Spinal cord (tissue), 10 donors: ENCODE measurements at places on chromosomes 2 and 18. TPM values are rescaled to one million over a fixed set of nuclear protein-coding genes. Genes with fewer than 3 reads are reported as not detected.

GRCh38 chr2:2901384-2902345 is 476.0 kb downstream of the EIPR1 start:
- no peaks in the 10 kb centered on the region for H3K27me3 ChIP-seq
- H3K36me3 ChIP-seq, result no peaks in the 10 kb centered on the region
- H3K27ac ChIP-seq, result no peak overlapping the region

DNA sequence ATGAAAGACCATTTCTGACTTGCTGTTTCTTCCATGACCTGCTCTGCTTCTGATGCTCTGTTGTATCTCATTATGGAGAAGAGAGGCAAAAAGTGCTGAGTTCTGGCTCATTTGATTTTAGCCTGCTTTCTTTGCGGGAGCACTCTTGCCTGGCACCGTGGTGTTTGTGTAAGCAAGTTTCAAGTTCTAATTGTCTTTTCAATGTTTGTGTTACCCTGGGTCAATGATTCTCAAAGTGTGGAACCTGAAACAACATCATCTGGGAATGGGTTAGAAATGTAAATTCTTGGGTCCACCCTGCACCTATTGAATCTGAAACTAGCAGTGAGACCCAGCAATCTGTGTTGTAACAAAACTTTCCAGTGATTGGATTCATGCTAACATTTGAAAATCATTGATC is 85.5 kb upstream of the STON1 start:
- H3K36me3 ChIP-seq, result no peaks in the 10 kb centered on the region
- no peaks in the 10 kb centered on the region for H3K4me1 ChIP-seq
- no peak for DNase-seq
- H3K27me3 ChIP-seq, result no peaks in the 10 kb centered on the region
- H3K4me3 ChIP-seq, result no peak overlapping the region

GRCh38 chr18:59707306-59707705 is 10.1 kb upstream of the CCBE1 start:
- H3K4me1 ChIP-seq, result no peaks in the 10 kb centered on the region
- no peak overlapping the region for H3K27ac ChIP-seq
- no peak for DNase-seq
- no peak overlapping the region for H3K4me3 ChIP-seq
- H3K36me3 ChIP-seq, result no peaks in the 10 kb centered on the region

DNA sequence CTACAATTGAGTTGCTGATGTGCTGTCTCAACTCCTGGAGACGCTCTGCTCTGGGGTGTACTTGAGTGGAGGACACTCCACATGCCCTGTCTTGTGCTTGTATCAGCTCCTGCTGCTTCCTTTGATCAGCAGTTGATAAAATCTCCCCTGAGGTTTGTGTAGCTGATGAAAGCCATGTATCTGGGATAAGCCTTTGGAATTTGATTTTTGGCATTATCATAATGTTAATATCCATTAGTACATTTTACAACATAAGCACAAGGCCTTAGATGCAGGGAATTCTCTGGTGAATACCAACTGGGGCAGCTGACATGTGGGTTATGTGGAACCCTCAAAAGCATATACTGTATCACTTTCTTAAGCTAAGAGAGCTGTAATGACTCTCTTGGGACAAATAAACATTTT is 222.7 kb upstream of the ITGA4 start:
- no peak overlapping the region for H3K4me3 ChIP-seq
- no peaks in the 10 kb centered on the region for H3K27me3 ChIP-seq
- no peak overlapping the region for H3K27ac ChIP-seq
- H3K36me3 ChIP-seq, result no peaks in the 10 kb centered on the region
- peak; percentile 24 for DNase-seq

DNA sequence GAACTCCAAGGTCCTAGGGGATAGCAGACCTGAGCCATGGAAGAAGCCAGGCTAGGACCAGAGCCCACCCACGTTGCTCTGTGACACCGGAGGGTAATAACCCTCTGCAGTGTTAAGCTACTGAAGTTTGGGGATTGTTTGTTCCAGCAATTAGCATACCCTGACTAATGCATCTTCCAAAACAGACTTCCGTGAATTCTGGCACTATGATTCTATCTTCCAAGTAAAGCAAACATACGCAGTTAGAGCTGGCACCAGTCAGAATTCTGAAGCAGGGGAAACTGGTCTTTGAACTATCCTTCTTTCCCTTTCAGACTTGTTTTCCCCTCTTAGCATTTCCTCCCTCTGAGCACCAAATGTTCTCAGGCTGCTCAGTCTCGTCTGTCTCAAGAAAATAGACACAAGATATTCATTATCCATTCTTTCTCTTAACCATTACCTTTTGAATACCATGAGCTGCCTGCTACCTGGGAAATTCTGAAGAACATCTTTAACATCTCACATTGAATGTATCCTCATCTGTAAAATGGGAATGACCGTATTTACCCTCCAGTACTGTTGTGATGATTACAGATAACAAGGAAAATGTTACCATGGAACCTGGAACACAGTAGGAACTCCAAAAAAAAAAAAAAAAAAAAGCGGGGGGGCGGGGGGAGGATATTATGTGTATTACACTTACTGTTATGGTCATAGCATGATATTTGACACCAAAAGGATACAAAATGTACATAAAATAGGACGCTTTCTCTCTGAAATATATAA is 108.2 kb downstream of the TCF4 start:
- no peaks in the 10 kb centered on the region for H3K36me3 ChIP-seq
- no peaks in the 10 kb centered on the region for H3K4me1 ChIP-seq
- no peak overlapping the region for H3K27ac ChIP-seq
- H3K27me3 ChIP-seq, result no peaks in the 10 kb centered on the region

DNA sequence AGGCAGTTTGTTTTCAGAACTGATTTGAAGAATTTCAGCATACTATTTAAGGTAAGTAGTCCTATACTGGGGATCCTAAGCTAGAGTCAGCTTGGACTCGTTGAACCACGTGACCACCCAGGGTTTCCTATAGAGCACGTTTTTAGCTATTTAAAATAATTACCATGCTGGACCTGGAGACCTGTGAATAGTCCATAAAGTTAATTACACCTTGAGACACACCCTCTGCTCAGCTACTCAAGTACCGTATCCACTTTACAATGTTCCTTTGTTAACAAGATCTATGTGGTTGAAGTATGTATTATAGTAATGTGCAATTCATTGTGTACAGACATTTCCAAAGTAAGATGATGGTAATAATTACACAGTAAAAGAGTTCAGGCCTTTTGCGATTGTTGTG is 67.6 kb downstream of the CRIM1 start:
- no peak overlapping the region for H3K4me3 ChIP-seq
- H3K27ac ChIP-seq, result no peak overlapping the region
- no peaks in the 10 kb centered on the region for H3K4me1 ChIP-seq

DNA sequence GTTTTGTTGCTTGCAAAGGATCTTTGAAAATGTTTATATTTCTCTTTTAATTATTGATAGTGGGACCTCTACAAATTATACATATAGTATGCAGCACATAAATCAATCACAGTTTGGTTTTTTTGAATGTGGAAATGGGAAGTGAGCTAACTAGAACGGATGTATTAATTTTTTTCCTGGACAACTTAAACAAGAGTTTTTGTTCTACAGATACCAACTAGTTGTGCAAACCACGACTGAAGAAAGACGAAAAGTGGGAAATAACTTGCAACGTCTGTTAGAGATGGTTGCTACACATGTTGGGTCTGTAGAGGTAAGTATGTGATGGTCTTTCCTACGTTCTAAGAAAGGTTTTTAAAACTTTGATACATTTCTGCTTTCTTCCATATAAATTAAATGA is 39.2 kb downstream of the NDC80 start:
- no peak overlapping the region for H3K27ac ChIP-seq
- no peak overlapping the region for H3K4me3 ChIP-seq
- H3K36me3 ChIP-seq, result no peaks in the 10 kb centered on the region
- no peaks in the 10 kb centered on the region for H3K27me3 ChIP-seq

- peaks cover 85% of the 10 kb centered on the region for H3K36me3 ChIP-seq
- H3K27ac ChIP-seq, result no peak overlapping the region
- H3K27me3 ChIP-seq, result no peaks in the 10 kb centered on the region
- no peak overlapping the region for H3K4me3 ChIP-seq
- no peak for DNase-seq
Observed at GRCh38 chr2:219562049-219563020, 9.0 kb downstream of the OBSL1 start.

GRCh38 chr2:46644690-46645385 is 165.5 kb downstream of the TMEM247 start:
- H3K27me3 ChIP-seq, result no peaks in the 10 kb centered on the region
- no peak for DNase-seq
- no peak overlapping the region for H3K27ac ChIP-seq
- H3K4me3 ChIP-seq, result no peak overlapping the region
- no peaks in the 10 kb centered on the region for H3K36me3 ChIP-seq
- no peaks in the 10 kb centered on the region for H3K4me1 ChIP-seq

DNA sequence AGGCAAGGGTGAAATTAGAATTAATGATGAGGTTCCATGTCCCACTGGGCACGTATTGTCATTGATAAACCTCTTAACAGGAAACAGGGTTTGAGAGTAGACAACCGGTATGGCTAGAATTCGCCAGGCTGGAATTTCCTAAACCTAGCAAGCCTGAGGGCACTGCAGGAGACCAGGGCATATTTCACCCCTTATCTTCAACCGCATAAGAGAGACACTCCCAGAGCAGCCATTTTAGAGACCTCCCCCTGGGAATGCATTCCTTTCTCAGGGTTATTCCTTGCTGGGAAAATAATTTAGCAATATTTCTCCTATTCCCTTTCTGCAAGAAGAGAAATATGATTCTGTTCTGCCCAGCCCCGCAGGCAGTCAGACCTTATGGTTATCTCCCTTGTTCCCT is 334.6 kb upstream of the LYPD1 start:
- no peaks in the 10 kb centered on the region for H3K27me3 ChIP-seq
- no peak for DNase-seq
- no peaks in the 10 kb centered on the region for H3K36me3 ChIP-seq
- H3K27ac ChIP-seq, result no peak overlapping the region
- no peak overlapping the region for H3K4me3 ChIP-seq
- H3K4me1 ChIP-seq, result no peaks in the 10 kb centered on the region

DNA sequence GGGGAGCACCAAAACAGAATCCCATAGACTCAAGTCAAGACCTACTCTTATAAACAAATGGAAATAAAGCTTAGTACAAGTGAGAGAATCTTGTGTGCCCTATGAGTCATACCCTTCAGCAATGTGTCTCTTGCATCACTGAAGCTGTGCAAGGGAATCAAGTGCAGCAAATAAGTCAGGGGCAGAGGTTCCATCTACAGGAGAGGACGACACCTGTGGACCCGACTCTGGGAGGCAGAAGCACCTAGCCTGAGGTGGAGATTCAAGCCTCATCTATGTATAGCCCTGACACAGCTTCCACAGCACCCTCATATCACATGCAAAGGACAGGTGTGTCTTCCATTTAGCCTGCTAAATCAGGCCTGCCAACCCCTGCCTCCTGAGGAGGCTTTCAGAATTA is 298.2 kb downstream of the CNTNAP5 start:
- no peaks in the 10 kb centered on the region for H3K27me3 ChIP-seq
- no peaks in the 10 kb centered on the region for H3K36me3 ChIP-seq
- H3K27ac ChIP-seq, result no peak overlapping the region
- no peaks in the 10 kb centered on the region for H3K4me1 ChIP-seq
- H3K4me3 ChIP-seq, result no peak overlapping the region

GRCh38 chr2:23926290-23926749 is 603 bp downstream of the ATAD2B start:
- H3K4me3 ChIP-seq, result peak overlapping the region; percentile 86
- H3K27ac ChIP-seq, result peak overlapping the region; percentile 97
- no peak for DNase-seq
- H3K27me3 ChIP-seq, result no peaks in the 10 kb centered on the region

DNA sequence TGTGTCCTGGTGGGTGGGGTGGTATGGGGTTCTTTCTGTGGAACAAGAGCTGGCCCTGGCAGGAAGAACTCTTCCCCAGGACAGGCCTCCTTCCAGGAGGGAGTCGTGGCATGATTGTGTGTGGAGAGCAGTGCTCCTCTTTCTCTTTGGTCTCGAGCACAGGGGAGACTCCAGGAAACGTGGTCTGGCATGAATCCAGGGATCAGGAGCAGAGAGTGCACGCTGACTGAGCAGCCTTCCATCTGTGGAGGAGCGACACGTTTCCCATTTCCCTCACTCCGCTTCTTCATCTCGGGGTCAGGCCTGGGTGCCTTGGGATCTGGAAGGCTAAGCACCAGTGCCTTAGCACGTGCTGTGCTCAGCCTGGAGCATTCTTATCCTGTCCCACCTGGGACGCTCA is 132.0 kb upstream of the HDAC4 start:
- no peak for DNase-seq
- no peaks in the 10 kb centered on the region for H3K36me3 ChIP-seq
- H3K27me3 ChIP-seq, result no peaks in the 10 kb centered on the region
- no peak overlapping the region for H3K4me3 ChIP-seq

TRIM43 gene
- polyA plus RNA-seq, result not detected

GPR35 gene
- polyA plus RNA-seq, result 3.9 TPM

MEX3C gene
- polyA plus RNA-seq, result 45.7 TPM

MYOM1 gene
- polyA plus RNA-seq, result 9.7 TPM

TMEFF2 gene
- 75.5 TPM for polyA plus RNA-seq

CCDC102B gene
- 11.1 TPM for polyA plus RNA-seq

TFCP2L1 gene
- 0.89 TPM for polyA plus RNA-seq

PKDCC gene
- polyA plus RNA-seq, result 97.5 TPM

CAPN14 gene
- polyA plus RNA-seq, result 0.63 TPM

ALS2 gene
- 21.7 TPM for polyA plus RNA-seq

DSEL gene
- polyA plus RNA-seq, result 21.2 TPM

AGXT gene
- polyA plus RNA-seq, result not detected

ZNF521 gene
- polyA plus RNA-seq, result 54.8 TPM
